ENCODE measurements at places on chromosomes 11 and 22.
A peak's percentile ranks its signal among the peaks of the same experiment; 100 is the strongest.

DNA sequence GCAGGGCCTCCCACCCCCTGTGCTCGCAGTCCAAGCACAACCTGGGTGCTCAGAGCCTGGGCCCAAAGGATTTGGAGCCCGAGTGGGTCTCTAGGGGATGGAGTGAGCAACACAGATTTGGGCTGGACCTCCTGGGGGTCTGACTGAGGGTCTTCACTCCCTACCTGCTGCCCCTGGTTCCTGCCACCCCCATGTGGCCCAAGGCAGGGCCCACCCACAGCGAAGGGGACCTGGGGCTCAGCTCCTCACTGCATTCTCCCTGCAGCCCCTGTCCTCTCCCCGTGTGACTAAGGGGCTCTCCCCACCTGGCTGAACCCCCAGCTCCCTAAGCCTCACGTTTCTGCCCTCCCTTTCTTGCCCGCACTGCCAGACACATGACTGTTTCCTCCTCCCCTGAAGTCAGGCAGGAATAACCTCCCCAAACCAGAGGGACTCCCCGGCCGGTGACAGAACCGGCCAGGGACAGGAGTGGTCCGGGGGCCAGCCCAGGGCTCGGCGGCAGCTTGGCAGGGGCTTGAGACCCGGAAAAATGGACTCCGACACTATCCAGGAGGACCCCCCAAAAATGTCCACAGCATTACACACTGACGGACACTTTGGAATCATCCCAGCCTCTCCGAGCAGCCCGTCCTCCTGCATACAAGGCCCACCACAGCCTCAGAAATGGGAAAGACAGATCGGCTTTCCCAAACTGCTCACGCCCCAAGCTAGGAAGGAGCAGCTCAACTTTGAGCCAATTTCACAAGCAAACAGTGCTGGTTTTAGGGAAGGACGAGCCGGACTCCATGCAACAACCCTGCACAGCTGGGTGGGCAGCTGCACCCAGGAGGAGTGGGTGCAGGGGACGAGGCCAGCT lies 57.8 kb downstream of the BRD1 start:
- no peaks in the 10 kb centered on the region for H3K27me3 ChIP-seq
- peaks cover 5% of the 10 kb centered on the region for H3K4me1 ChIP-seq
- H3K4me3 ChIP-seq: no peak overlapping the region
- H3K36me3 ChIP-seq: no peaks in the 10 kb centered on the region
- DNase-seq: peak; percentile 4

DNA sequence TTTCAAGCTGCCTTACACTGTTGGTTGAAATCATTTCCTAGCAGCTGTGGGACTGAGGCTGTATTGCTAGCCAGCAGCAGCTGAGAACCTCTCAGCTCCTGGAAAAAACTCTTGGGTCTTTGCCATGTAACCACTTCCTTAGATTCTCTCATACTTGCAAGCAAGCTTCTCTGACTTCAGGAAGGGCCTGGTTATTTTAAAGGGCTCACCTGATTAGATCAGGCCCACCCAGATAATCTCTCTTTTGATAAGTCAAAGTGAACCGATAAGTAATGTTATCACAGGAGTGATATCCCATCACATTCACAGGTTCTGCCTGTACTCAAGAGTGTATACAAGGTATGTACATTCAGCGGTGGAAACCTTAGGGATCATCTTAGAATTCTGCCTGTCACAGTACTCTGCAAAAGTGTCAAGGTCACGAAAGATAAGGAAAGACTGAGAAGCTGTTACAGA lies 7.4 kb upstream of the CLPB start:
- DNase-seq: no peak
- no peaks in the 10 kb centered on the region for H3K4me1 ChIP-seq
- no peak overlapping the region for H3K27ac ChIP-seq
- no peaks in the 10 kb centered on the region for H3K36me3 ChIP-seq

GRCh38 chr11:15673408-15673831 lies 558.7 kb downstream of the INSC start:
- no peak overlapping the region for H3K4me3 ChIP-seq
- no peaks in the 10 kb centered on the region for H3K36me3 ChIP-seq
- no peaks in the 10 kb centered on the region for H3K27me3 ChIP-seq
- no peaks in the 10 kb centered on the region for H3K4me1 ChIP-seq

- H3K27me3 ChIP-seq: no peaks in the 10 kb centered on the region
- no peak overlapping the region for H3K27ac ChIP-seq
- H3K36me3 ChIP-seq: no peaks in the 10 kb centered on the region
- H3K4me1 ChIP-seq: no peaks in the 10 kb centered on the region
These were observed 248.3 kb upstream of the NARS2 start for GRCh38 chr11:78822931-78823423.

DNA sequence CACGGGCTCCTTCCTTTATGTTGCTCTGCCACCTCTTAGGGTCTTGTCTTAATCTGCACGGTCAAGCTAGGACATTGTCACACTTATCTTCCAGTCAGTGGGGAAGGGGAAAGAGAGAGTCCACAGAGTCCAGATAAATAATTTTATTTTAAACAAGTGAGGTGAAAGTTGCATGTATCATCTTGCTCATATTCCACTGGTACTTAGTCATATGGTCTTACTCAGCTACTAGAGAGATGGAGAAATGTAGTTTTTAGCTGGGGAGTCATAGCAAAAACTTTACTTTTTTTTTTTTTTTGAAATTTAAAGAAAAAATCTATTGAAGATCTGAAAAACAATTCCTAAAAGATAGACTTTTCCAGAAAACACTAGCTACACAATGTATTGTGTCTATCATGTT lies 29.0 kb downstream of the PDE3B start:
- peak overlapping the region; percentile 24 for H3K27ac ChIP-seq
- H3K4me1 ChIP-seq: peaks cover 29% of the 10 kb centered on the region
- H3K27me3 ChIP-seq: no peaks in the 10 kb centered on the region
- no peaks in the 10 kb centered on the region for H3K36me3 ChIP-seq
- no peak for DNase-seq

GRCh38 chr11:27041141-27041899 lies 705 bp downstream of the BBOX1 start:
- no peaks in the 10 kb centered on the region for H3K4me1 ChIP-seq
- no peaks in the 10 kb centered on the region for H3K27me3 ChIP-seq
- no peaks in the 10 kb centered on the region for H3K36me3 ChIP-seq
- H3K4me3 ChIP-seq: no peak overlapping the region

GRCh38 chr11:43738600-43739409 lies 58.3 kb downstream of the HSD17B12 start:
- no peaks in the 10 kb centered on the region for H3K36me3 ChIP-seq
- no peaks in the 10 kb centered on the region for H3K4me1 ChIP-seq
- H3K27me3 ChIP-seq: no peaks in the 10 kb centered on the region
- no peak overlapping the region for H3K27ac ChIP-seq
- no peak overlapping the region for H3K4me3 ChIP-seq
- DNase-seq: no peak

DNA sequence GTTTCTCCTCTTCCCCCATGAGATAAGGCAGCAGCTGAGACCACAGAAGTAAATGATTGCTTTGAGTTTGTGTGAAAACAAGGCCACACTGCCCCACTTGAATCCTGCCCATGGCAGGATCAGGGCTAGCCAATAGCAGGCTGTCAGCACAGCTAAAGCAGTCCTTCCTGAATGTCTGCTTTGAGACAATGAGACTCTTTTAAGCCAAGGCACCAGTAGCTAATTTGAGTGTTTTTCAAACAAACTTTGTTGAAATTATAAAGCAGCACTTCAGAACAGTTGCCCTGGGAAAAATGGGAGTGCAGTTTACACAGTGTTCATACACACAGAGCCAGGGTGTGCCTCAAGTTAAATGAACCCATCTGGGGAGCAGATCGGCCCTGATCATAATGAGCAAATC lies 103.5 kb upstream of the OR5AK2 start:
- H3K36me3 ChIP-seq: no peaks in the 10 kb centered on the region
- peaks cover 5% of the 10 kb centered on the region for H3K4me1 ChIP-seq
- peak overlapping the region; percentile 66 for H3K27ac ChIP-seq
- H3K4me3 ChIP-seq: no peak overlapping the region

GRCh38 chr11:125910226-125910849 lies 6.0 kb downstream of the DDX25 start:
- H3K4me1 ChIP-seq: no peaks in the 10 kb centered on the region
- no peak overlapping the region for H3K4me3 ChIP-seq
- peaks cover 29% of the 10 kb centered on the region for H3K27me3 ChIP-seq
- DNase-seq: no peak

GRCh38 chr11:12134236-12134585 lies 23.8 kb downstream of the MICAL2 start:
- no peaks in the 10 kb centered on the region for H3K36me3 ChIP-seq
- peak overlapping the region; percentile 87 for H3K27ac ChIP-seq

- H3K4me1 ChIP-seq: peaks cover 6% of the 10 kb centered on the region
- no peak for DNase-seq
- no peak overlapping the region for H3K4me3 ChIP-seq
- H3K36me3 ChIP-seq: no peaks in the 10 kb centered on the region
These were observed 21.2 kb downstream of the PPP6R3 start for GRCh38 chr11:68481579-68482240.

DNA sequence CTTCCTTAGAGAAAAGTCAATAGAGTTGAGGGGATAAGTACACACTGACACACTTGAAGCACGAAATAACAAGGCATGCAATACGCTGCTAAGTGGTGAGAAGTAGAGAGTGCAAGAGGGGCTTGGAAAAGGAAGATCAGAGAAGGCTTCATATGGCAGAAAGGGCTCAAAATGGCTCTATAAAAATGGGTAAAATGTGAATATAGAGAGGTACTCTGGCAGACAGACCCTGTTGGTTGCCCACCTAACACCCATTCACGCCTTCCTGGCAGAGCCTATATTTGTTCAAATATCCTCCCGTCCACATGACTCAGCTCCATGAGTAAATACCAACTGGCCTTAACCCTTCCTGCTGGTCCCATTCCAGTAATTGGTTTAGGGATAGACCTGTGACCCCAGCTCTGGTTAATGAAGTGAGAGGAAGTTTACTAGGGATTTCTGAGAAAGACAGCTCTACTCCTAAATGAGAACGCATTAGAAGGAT lies 38.9 kb upstream of the CCDC34 start:
- no peak overlapping the region for H3K4me3 ChIP-seq
- H3K4me1 ChIP-seq: peaks cover 11% of the 10 kb centered on the region

DNA sequence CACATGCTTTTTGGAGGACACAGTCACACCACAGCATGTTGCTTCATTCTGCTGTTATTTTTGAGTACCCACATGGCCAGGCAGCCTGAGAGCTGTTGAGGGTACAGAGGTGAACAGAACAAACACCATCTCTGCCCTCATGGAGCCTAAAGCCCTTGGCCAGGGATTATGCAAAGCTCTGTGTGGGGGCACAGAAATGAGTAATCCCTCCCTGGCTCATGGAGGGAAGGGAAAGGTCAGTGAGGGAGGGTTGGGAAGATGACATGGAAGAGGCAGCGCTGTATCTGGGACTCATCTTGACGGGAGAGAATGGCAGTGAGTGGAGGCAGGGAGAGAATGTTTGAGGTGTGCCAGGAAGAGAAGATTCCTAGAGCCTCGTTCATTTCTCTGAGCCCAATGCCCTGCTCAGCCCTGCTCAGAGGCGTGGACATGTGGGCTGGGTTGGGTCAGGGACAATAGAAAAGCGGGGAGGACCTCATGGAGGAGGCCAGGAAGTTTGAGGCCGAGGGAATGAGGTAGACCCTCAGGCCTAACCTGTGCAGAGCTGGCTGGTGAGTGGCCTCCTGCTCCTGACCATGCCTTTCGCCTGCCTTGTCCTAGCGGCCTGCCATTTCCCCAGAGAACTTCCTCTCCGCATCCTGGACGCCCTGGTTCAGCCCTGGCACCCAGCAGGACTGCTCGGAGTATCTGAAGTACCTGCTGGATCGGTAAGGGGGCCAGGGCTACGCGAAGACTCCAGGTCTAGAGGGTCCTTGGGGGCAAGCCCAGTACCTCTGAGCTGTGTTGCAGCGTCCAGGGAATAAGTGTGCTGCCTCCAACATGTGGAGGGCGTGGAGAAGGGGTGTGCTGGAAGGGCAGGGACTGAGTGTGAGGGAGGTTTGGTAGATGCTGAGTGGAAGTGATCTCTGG lies 19.8 kb downstream of the USP35 start:
- no peaks in the 10 kb centered on the region for H3K4me1 ChIP-seq
- DNase-seq: no peak
- no peak overlapping the region for H3K27ac ChIP-seq
- H3K27me3 ChIP-seq: no peaks in the 10 kb centered on the region
- no peak overlapping the region for H3K4me3 ChIP-seq
- no peaks in the 10 kb centered on the region for H3K36me3 ChIP-seq

DNA sequence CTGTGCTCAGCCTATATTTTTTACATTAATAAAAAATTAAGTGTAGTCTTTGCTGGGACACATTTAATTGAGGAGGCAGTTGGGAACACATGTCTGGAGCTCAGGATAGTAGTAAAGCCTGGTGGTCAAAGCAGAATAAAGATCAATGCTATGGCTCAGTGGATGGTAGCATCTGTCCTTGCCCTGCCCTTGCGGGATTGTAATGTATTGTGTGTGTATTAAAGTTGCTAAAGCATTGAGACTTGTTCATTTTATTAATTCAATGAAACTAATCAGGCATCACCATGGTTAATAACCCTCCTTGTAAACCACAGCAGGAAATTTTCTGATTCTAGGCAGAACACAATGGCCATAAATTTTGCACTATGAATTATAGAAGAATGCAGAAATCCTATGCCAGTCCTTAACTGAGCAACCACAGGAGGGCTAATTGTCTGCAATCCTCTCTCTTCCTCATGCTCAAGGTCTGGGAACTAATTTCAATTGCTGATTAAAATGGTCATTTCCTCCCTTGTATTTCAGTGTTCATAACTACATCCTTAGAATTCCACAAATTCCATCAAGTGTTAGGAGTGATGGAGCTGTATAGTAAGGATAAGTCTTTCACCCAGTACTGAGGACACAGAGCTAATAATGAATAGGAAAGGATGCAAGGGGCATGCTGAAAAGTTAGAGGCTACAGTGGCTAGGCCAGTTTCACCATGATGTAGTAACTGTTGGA lies 403.2 kb upstream of the DDI1 start:
- no peaks in the 10 kb centered on the region for H3K4me1 ChIP-seq
- H3K27me3 ChIP-seq: no peaks in the 10 kb centered on the region
- no peak overlapping the region for H3K27ac ChIP-seq
- H3K36me3 ChIP-seq: no peaks in the 10 kb centered on the region
- DNase-seq: no peak

GRCh38 chr11:15127341-15127740 lies 12.6 kb downstream of the INSC start:
- no peaks in the 10 kb centered on the region for H3K36me3 ChIP-seq
- no peak overlapping the region for H3K4me3 ChIP-seq
- H3K27me3 ChIP-seq: no peaks in the 10 kb centered on the region
- no peak for DNase-seq
- no peaks in the 10 kb centered on the region for H3K4me1 ChIP-seq

- no peak overlapping the region for H3K4me3 ChIP-seq
- no peaks in the 10 kb centered on the region for H3K4me1 ChIP-seq
- H3K36me3 ChIP-seq: no peaks in the 10 kb centered on the region
These were observed 335.9 kb downstream of the BRD1 start for GRCh38 chr22:49491726-49492125.

- no peaks in the 10 kb centered on the region for H3K4me1 ChIP-seq
- no peak overlapping the region for H3K27ac ChIP-seq
These were observed 7.1 kb upstream of the SLC35E4 start for GRCh38 chr22:30628491-30628890.

GRCh38 chr11:86800076-86800959 lies at the start of gene PRSS23:
TSS of gene PRSS23 (plus strand) at chr11:86800542. CDS start at chr11:86807644, 7,102 bp downstream.
- H3K36me3 ChIP-seq: no peaks in the 10 kb centered on the region
- H3K27me3 ChIP-seq: no peaks in the 10 kb centered on the region
- H3K4me1 ChIP-seq: peaks cover 39% of the 10 kb centered on the region
- H3K27ac ChIP-seq: peak within 1 kb of the TSS; percentile 90

GRCh38 chr11:17948296-17948695 lies 64.6 kb downstream of the SERGEF start:
- H3K36me3 ChIP-seq: no peaks in the 10 kb centered on the region
- no peak overlapping the region for H3K27ac ChIP-seq
- no peak for DNase-seq
- no peaks in the 10 kb centered on the region for H3K27me3 ChIP-seq
- H3K4me3 ChIP-seq: no peak overlapping the region
